ENCODE measurements at places on chromosomes 12 and 14.

DNA sequence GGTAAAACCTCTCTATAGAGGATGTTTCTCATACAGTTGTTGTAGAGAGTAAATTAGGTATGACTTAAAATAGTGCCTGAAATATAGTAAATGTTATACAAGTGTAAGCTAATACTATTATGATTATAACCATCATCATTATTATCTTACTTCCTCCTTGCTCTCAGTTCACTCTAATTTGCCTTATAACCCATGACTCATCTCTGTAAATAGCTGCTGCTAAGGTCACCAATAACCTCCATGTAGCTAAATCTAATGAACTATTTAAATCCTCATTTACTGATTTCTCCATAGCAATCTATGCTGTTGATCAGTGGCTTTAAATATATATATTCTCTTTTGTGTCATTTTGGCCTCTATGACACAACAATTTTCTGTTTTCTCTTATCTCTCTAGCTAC, 109.6 kb downstream of the RMST start:
- no peak for DNase-seq

GRCh38 chr12:82627799-82628198, 58.9 kb upstream of the TMTC2 start:
- no peak for DNase-seq

GRCh38 chr12:68617160-68617926, 6.6 kb downstream of the RAP1B start:
- no peak for DNase-seq

DNA sequence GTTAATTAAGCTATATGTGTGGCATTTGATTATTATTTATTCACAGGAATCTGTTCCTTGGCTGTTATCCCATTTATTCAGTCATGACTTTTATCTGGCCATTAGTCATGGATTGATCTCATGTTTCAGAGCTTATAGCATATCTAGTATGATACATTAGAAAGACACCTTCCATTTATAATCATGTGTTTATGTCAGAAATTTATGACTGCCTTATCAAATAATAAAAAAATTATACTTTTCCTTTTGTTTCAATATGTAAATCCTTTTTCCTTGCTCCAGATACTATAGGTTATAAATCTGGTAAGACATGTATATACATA, 248.0 kb upstream of the PDE3A start:
- no peak for DNase-seq

- DNase-seq, result no peak
Measured at GRCh38 chr14:72649603-72650227, 244.2 kb downstream of the DPF3 start.

- no peak for DNase-seq
Measured at GRCh38 chr14:63777024-63777423, 49.2 kb upstream of the SGPP1 start.

GRCh38 chr14:73460691-73461127, 2.4 kb upstream of the NUMB start:
- DNase-seq, result no peak

DNA sequence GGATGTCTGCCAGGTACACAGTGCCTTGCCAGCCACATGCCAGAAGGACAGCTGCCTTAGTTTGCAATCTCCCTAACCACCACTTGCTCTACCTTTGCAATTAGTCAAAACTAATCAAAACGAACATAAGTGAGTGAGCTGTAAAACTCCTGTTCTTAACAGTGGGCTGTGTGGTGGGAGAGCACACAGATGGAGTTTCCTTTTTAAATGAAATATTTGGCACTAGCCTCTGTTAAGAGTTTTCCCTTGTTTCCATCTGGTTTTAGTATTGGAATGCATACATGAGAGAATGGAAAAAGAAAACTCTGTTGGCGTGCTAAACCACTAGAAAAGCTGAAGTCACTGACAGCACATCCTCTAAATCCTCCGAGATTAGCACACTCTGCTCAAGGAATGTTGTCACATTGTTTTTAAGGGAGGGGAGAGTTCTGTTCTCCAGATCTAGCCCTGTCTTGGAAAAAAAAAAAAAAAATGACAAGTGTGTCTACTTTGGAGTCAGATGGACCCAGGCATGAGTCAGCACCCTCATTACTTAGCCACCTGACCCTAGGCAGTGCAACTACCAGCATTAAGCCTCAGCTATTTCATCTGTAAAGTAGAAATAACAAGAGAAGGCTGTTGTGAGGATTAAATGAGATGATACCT, 83.9 kb downstream of the STXBP6 start:
- no peak for DNase-seq

GRCh38 chr12:7180685-7181084, 8.8 kb upstream of the PEX5 start:
- DNase-seq, result no peak

- DNase-seq, result no peak
Measured at GRCh38 chr12:52660934-52661499, 9.0 kb upstream of the KRT2 start.

GRCh38 chr12:14691560-14691959, 4.8 kb downstream of the GUCY2C start:
- no peak for DNase-seq

GRCh38 chr12:96570579-96570978, 81.2 kb downstream of the CFAP54 start:
- DNase-seq, result no peak

GRCh38 chr12:19066475-19067001, 63.0 kb upstream of the PLEKHA5 start:
- DNase-seq, result no peak

- peak; percentile 75 for DNase-seq
Measured at GRCh38 chr12:4809449-4810218, 89.4 kb downstream of the GALNT8 start.

DNA sequence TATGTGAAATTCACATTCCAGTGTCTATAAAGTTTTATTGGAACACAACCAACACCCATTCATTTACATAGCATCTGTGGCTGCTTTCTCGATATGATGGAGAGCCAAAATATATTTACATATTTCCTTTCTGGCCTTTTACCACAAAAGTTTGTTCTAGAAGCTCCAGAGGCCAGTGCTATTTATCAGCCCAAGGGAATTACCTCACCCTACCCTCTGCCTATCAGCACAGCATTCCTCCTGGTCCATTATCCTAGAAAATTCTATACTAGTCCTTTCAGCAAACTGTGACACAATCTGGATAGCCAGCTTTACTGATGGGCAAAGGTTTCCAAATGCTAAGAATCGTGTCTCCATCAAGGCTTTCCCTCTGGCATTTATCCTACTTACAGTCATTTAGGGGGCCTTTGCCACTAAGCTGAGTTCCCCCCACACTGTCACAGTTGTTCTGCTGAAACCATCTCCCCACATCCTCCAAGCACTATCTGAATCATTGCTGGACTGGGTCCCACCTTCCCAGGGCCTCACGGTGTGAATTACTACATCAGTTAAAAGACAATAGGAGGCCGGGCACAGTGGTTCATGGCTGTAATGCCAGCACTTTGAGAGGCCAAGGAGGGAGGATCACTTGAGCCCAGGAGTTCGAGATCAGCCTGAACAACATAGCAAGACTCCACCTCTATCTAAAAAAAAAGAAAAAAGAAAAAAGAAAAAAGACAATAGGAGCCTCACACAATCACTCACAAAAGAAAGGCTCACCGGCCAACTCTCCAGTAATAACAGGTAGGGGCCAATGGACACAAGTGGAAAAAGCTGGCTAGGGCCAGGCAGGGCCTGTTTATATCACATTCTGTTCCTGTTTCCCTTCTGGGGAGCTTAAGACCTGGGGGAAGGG, 12.1 kb downstream of the SYNE3 start:
- DNase-seq, result no peak

GRCh38 chr12:50112456-50113218, 601 bp downstream of the COX14 start:
- DNase-seq, result no peak

DNA sequence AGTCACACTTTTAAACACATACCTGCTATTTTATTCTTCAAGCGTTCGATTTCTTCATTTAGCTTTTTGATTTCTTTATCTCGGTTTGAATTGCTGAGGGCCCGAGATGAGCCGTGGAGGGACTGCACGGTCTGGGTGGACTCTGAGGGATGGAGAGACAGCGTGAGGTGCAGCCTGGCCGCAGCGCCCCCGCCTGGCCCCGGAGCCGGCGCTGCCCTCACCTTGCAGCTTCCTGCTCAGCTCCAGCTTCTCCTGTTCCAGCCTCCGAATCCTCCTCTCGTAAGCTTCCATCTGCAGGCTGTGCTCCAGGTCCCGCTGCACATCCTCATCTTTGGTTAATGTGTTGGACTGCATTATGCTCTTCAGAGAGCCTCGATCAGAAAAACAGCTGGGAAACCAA, 53.2 kb downstream of the AMN start:
- no peak for DNase-seq

GRCh38 chr12:77888611-77889010, 57.9 kb downstream of the NAV3 start:
- DNase-seq, result no peak

DNA sequence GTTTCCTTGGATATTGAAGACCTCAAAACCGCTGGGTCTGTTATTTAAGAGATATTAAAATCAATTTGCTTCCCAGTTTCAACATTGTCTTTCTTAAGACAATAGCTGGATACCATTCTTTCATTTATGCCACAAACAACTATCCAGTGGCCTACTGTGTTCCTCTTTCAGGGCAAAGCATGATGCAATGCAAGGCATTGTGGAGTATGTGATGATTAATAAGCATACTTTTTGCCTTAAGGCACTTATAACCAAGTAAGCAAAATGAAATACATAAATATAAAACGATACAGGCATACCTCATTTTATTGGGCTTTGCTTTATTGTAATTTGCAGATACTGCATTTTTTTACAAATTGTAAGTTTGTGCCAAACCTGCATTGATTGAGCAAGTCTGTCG, 45.5 kb downstream of the SCN8A start:
- DNase-seq, result no peak

DNA sequence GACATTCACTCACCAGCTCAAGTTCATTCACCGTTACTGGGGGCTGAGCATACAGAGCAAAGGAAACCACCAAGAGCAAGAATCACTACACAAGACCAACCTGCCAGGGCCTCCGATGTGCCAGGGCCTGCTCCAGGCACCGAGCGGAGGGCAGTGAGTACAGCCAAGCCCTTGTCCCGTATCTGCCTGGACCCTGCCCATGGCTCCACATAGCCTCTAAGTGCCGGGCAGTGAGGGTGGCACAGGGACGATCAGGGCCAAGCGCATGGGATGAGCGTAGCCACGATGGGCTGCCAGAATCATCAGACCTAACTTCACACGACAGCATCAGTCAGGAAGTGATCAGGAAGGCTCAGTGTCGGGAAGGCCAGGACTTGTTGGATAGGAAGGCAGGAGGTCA, 199.6 kb downstream of the BCL11B start:
- no peak for DNase-seq

- DNase-seq, result no peak
Measured at GRCh38 chr14:57559576-57559975, 65.9 kb upstream of the CCDC198 start.

DNA sequence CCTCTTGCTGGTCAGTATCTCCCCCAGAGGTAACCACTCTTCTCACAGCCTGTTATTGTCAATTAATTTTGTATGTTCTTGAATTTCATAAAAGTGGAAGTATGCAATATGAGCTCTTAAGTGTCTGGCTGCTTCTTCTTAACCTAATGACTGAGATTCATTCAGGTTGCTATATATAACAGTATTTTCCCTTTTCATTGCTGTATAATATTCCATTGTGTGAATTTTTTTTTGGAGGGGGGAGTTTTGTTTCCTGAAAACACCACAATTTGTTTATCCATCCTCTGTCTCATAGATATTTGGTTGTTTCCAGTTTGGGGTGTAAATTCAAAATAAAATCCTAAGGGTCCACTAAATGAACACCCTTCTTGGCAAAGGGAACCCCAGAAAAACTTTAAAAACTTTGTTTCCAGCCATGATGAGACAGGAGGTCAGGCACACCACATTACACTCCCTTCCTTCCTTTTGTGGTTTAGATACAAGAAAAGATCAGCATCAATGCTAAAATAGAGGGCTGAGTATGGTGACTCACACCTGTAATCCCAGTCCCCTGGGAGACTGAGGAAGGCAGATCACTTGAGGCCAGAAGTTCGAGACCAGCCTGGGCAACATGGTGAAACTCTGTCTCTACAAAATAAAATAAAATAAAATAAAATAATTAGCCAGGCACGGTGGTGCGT, 4.1 kb upstream of the DAO start:
- no peak for DNase-seq

GRCh38 chr14:89085231-89085731, 260.8 kb downstream of the TTC8 start:
- no peak for DNase-seq

DNA sequence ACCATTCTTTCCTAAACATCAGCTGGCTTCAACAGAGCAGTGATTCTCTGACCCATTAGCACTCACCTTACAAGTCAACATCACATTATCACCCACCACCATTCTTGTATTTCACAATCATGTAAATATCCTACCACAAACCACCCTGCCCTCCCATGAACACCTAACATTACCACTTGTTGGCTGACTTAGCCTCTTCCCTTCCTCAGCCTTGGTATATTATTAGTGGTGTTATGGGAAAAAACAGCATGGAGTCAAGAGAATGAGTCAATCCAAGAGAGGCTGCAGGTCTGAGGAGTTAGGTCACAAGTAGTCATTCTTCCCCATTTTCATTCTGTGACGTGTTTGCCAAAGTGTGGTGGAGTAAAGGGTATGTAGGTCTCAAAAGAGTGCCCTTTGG, 22.3 kb upstream of the MGP start:
- DNase-seq, result no peak

DNA sequence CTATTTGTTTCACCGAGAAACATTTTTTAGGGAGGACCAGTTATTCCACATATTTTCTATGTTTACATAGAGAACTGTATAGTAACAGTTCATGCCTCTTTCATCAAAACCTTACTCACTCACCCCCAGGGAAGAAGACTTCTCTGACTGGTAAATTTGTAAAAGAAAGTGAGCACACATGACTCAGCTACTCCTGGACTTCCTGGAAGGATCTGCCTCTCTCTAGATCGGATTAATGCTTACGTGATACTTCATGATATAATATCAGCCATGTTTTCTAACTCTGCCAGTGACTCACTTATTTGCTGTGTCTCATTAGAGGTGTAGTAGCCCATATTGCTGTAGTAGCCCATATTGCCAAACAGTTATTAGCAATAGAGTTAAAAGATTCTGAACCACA, 494.3 kb upstream of the ATXN7L3B start:
- no peak for DNase-seq

DNA sequence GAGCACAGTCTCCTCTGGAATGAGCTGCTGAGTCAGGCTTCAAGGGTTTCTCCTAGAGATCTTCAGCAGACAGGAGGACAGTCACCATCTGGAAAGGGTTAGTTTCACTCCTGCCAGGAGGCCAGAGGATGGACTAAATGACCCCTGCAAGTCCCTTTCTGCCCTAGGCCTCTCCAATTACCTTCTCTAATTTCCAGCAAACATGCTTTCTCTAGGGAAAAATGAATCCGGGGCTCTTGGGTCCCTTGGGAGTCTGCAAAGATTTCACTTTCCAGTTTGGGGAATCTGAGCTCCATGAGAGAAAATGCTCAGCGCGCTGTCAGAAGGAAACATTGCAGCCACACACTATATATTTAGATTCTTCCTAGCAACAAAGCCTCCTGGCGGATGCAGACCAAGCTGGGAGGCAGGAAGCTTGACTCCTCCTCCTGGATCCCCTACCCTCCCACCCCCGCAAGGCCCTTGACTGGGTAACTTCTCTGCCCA, 184.4 kb upstream of the CCND2 start:
- no peak for DNase-seq

- DNase-seq, result no peak
Measured at GRCh38 chr14:56057071-56057741, 61.0 kb upstream of the PELI2 start.

Measured in endothelial cell (in vitro differentiated cells).